Left lung (tissue), 14 donors: ENCODE measurements at places on chromosomes 3 and 15.
A peak's percentile ranks its signal among the peaks of the same experiment; 100 is the strongest.

DNA sequence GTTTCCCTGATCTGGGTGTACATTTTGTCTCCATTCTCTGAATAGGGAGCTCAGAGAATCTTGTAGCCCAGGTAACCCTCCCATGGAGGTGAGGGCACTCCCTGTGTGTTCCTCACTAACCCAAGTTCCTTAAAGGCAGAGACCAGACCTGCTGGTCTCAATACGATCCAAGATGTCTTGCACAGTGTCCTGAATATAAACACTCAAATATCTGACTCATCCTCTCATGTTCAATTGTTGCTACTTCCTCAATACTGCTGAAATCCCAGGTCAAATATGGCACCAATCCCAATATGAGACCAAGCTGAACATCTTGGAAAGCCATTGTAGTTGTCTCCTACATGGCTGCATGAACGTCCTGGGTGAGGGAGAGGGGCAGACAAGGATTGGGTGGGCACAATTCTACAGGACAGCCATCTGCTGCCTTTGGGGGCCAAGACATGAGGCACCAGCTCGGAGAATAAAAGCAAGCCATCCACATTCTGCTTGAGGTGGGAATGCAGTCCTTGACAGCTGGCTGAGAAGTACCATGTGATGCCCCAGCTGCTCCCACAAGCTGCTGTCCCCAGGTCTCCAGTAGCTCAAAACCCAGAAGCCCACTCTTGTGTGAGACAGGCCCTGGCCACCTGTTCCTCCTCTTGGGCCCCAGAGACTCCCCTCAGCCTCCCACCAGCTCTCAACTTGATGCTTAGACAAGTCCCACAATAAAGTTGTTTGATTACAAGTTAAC, 18.2 kb downstream of the TBC1D2B start:
- H3K27ac ChIP-seq: peak overlapping the region; percentile 69
- peaks cover 47% of the 10 kb centered on the region for H3K4me1 ChIP-seq
- no peaks in the 10 kb centered on the region for H3K36me3 ChIP-seq
- no peak overlapping the region for H3K4me3 ChIP-seq
- no peaks in the 10 kb centered on the region for H3K27me3 ChIP-seq

DNA sequence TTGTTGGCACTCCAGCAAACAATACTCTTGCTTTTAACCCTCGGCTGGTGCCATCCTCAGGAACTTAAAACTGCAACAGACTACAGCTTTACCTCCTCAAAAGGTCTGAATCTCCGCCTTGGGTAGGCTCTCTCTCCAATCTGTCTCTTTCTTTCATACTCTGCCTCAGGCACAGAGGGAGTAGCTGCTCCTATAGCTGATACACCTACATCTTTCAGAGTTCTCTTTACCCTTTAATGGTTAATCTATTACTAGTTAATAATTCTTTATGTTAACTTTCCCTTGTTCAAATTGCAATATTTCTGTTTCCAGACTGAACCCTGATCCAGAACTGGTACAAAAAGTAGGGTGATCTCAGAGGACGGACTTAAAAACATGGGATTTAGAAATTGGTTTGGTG, 66.2 kb downstream of the MAP4 start:
- no peaks in the 10 kb centered on the region for H3K36me3 ChIP-seq
- DNase-seq: no peak
- no peaks in the 10 kb centered on the region for H3K4me1 ChIP-seq
- no peak overlapping the region for H3K27ac ChIP-seq
- H3K27me3 ChIP-seq: no peaks in the 10 kb centered on the region

GRCh38 chr3:138911621-138912020, 35.3 kb downstream of the FOXL2 start:
- H3K36me3 ChIP-seq: no peaks in the 10 kb centered on the region
- H3K4me1 ChIP-seq: peaks cover 39% of the 10 kb centered on the region
- DNase-seq: no peak
- H3K4me3 ChIP-seq: no peak overlapping the region

GRCh38 chr15:65189102-65189740, 4.1 kb upstream of the CLPX start:
- no peak overlapping the region for H3K27ac ChIP-seq
- H3K4me1 ChIP-seq: peaks cover 8% of the 10 kb centered on the region
- H3K27me3 ChIP-seq: no peaks in the 10 kb centered on the region

- no peaks in the 10 kb centered on the region for H3K27me3 ChIP-seq
- H3K4me1 ChIP-seq: no peaks in the 10 kb centered on the region
- no peak for DNase-seq
Measured at GRCh38 chr3:22318325-22318724, 567.3 kb upstream of the ZNF385D start.

- no peaks in the 10 kb centered on the region for H3K4me1 ChIP-seq
- no peak overlapping the region for H3K4me3 ChIP-seq
- no peaks in the 10 kb centered on the region for H3K36me3 ChIP-seq
- DNase-seq: peak; percentile 74
- no peaks in the 10 kb centered on the region for H3K27me3 ChIP-seq
Measured at GRCh38 chr3:134445636-134446035, 40.1 kb downstream of the ANAPC13 start.

GRCh38 chr15:68278345-68278594, 725 bp downstream of the FEM1B start:
- H3K27ac ChIP-seq: peak overlapping the region; percentile 95
- H3K4me3 ChIP-seq: peak overlapping the region; percentile 79
- no peak for DNase-seq
- peaks cover 55% of the 10 kb centered on the region for H3K4me1 ChIP-seq

DNA sequence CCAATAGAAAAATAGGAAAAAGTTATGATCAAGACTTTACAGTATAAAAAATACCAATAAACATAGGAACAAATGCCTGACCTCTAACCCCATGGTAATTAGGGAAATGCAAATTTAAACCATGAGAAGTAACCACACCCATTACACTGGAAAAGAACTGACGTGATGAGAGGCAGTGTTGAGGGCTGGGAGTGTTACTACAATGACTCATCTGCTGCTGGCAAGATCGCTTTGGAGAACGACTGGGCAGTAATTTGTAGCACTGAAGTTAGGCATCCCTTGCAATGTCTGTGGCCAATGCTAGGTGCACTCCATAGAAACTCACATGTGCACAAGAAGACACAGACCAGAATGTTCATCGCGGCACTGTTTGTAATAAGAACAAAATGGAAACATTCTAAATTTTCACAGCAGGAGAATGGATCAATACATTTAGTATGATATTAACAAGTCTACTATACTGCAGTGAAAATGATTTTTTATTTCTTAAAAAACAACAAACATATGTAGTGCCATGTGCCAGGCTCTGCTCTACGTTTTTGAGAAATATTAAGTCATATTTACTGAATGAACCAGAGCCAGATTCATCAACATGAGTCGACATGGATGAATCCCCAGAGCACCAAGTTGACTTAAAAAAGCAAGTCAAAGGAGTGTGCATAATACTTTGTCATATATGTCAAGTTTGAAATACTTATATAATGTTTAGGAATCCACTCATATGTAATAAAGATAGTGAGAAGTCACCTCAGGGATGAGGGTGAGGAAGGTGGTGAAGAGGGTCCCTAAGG, 37.6 kb upstream of the EPHB3 start:
- no peaks in the 10 kb centered on the region for H3K36me3 ChIP-seq
- H3K4me3 ChIP-seq: no peak overlapping the region
- H3K27ac ChIP-seq: peak overlapping the region; percentile 25

DNA sequence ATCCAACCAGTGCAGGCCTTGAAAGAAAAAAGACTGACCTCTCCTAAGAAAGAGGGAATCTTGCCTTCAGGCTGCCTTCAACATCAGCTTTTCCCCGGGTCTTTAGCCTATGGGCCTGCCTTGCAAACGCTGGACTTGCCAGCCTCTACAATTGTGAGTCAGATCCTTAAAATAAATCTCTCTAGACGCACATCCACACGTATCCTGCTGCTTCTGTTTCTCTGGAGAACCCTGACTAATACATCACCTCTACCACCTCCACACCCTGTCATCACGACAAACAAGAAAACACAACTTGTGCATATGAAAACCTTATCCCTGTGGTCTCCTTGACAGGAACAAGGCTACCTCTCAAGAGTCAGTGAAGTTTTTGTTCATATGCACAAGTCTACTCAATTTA, 11.8 kb downstream of the CYFIP1 start:
- peaks cover 51% of the 10 kb centered on the region for H3K4me1 ChIP-seq
- H3K27ac ChIP-seq: no peak overlapping the region
- no peak for DNase-seq
- no peaks in the 10 kb centered on the region for H3K36me3 ChIP-seq

DNA sequence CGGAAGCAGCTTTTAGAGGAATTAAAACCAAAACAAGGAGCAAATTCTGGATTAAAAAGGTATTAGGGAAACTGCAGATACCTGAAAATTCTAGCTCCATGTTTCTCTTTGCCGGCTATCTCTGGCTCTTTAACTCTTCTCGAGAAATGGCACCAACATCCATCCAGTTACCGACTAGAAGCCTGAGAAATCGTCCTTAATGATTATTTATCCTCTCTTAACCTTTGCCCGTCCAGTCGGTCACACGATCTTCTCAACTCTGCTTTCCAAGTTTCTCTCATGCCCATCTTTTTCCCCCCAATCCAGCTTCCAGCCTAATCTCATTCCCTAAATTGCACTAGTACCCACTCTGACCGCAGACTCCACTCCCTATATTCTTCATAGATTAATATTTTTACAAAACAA, 596 bp upstream of the SGO1 start:
- no peaks in the 10 kb centered on the region for H3K4me1 ChIP-seq
- H3K4me3 ChIP-seq: peak overlapping the region; percentile 76
- no peaks in the 10 kb centered on the region for H3K36me3 ChIP-seq
- H3K27me3 ChIP-seq: no peaks in the 10 kb centered on the region
- no peak for DNase-seq

- no peaks in the 10 kb centered on the region for H3K27me3 ChIP-seq
- no peak for DNase-seq
- H3K36me3 ChIP-seq: no peaks in the 10 kb centered on the region
- peaks cover under 1% of the 10 kb centered on the region for H3K4me1 ChIP-seq
- H3K27ac ChIP-seq: no peak overlapping the region
- no peak overlapping the region for H3K4me3 ChIP-seq
Measured at GRCh38 chr3:123706871-123707270, 122.0 kb upstream of the HACD2 start.

GRCh38 chr15:88637841-88638625, 783 bp upstream of the ISG20 start:
- H3K4me3 ChIP-seq: peak overlapping the region; percentile 52
- no peaks in the 10 kb centered on the region for H3K36me3 ChIP-seq
- H3K4me1 ChIP-seq: peaks cover 18% of the 10 kb centered on the region
- peak overlapping the region; percentile 94 for H3K27ac ChIP-seq

DNA sequence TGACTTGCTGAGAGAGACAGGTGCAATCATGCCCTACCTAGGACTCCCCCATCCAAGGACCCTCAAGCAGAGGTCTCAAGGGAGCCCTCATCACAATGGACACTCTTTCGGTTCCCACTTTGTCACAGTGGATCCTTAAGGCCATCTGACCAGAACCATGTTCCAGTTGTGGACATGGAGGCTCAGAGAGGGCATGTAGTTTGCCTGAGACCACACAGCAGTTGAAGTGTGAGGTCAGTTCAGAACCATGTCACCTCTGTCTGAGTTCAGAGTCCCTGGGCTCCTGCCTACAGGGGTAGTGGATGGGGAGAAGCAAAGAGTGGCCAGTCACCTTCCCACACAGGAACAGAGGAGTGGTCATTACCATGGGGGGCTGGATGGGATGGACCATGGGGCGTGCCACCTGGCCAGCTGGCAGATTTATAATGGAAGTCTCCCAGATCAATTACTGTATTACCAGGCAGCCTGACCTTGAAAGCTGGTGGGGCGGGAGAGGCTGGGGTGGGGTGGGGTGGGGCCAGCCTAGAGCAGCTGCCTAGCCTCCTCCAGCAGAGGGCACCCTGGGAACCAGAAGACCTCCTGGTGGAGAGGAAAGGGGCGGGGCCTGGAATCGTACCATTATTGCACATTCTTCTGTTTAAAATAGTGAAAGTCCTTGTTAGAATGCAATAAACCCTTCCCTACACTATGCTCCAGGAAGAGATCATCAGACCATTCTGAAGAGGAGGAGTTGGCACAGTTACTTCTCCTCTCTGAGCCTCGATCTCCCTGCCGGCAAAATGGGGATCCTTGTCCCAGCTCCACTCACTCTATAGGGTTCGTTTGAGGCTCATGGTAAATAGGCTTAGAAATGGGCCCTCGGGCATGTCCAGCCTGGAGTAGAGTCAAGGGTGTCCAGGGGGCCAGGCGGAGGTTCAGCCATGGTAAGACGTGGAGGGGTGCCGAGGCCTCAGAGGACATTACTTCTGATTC, 26.9 kb upstream of the LINGO1 start:
- DNase-seq: peak; percentile 44
- H3K4me1 ChIP-seq: no peaks in the 10 kb centered on the region
- no peaks in the 10 kb centered on the region for H3K27me3 ChIP-seq
- no peaks in the 10 kb centered on the region for H3K36me3 ChIP-seq
- no peak overlapping the region for H3K4me3 ChIP-seq
- H3K27ac ChIP-seq: no peak overlapping the region

DNA sequence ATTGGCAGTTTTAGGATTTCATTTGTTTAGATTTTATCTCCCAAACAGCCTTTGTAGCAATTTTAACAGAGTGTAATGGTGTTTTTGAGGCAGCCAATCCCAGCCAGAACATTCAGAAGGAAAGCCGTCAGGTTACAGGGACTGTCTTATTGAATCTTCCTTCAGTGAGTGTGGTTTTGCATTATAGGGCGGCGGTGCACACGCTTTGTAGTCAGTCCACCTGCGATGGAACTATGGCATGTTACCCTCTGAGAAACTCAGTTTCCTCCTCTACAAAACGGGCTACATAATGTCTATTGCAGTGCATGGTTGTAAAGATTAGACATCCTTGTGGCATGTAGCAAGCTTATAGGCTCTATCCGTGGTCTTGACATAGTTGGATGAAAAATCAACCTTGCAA, 1.0 kb downstream of the LRRC28 start:
- H3K4me1 ChIP-seq: peaks cover 12% of the 10 kb centered on the region
- no peak for DNase-seq
- H3K27ac ChIP-seq: no peak overlapping the region
